Calu3 (cell line): ENCODE measurements at places on chromosomes 6 and 20.

DNA sequence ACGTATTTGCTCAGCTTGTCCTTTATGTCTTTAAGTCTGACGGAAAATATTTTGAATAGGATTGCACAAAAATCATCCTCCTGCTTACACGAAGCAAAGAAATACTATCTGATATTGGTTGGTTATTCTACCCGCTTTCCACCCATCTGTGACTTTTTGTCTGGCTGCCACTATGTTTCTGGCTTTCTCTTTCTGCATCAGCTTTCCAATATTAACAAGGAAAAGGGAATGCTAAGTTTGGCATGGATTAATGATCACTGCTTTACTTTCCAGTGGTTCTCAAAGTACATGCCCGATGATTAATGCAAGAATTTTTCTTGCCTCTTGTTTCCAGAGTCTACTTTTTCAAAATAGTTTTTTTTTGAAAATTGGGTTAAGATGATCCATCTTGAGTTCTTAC, 57.0 kb downstream of the RNF144B start:
- no peak for DNase-seq

DNA sequence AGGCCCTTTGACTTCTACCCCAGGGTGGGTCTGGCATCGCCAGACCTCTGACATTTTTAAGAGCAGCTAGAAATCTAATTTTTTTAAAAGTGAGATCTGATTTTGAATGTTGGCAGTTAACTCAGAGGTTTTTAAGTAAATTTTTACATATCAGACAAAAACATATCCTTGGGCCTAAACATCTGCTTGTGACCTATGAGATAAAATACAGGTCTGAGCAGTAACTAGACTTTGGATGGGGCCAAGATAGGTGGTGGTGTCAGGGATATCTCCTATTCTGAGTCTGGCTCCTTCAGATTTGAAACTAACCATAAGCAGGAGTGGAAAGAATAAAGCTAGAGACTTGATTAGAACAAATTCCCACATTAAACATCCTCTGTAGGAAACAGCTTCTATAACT, 17.6 kb downstream of the RALY start:
- no peak for DNase-seq

DNA sequence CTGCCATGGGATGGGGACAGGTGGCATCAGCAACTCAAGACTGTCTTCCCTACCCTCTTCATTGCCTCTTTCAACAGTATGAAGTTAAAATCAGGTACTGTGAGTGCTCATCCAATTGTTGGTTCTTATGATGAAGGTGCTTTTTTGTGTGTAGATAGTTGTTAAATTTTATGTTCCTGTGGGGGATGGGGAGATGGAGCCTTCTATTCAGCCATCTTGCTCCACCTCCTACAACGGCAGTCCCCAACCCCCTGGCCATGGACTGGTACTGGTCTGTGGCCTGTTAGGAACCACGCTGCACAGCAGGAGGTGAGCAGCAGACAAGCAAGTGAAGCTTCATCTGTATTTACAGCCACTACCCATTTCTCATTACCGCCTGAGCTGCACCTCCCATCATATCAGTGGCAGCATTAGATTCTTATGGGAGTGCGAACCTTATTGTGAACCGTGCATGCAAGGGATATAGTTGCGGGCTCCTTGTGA, 47.8 kb upstream of the TOP1 start:
- DNase-seq = no peak

GRCh38 chr6:123966618-123967017, 163.0 kb downstream of the NKAIN2 start:
- no peak for DNase-seq

GRCh38 chr6:41650120-41650519, 11.9 kb downstream of the MDFI start:
- no peak for DNase-seq

DNA sequence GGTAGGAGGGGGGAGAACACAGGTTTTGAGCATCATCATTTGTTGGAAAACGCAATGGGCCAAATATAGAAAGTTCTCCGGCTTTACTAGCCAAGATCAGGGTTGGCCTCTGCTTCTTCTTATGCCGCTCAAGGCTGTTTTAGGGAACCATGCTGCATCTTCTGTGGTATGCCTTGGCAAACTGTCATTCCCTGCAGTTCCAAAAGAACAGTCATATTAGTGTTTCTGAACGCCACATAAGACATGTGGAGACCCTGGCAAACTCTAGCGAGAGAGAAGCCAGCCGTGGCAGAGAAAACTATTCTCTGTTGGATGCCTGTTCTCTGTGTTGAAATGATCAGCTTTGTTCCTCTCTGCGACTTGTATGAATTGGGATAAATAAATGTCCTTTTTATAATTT, 10.8 kb downstream of the ACTR5 start:
- no peak for DNase-seq

- peak; percentile 28 for DNase-seq
Measured at GRCh38 chr20:42688576-42688975, 501.1 kb downstream of the PTPRT start.

DNA sequence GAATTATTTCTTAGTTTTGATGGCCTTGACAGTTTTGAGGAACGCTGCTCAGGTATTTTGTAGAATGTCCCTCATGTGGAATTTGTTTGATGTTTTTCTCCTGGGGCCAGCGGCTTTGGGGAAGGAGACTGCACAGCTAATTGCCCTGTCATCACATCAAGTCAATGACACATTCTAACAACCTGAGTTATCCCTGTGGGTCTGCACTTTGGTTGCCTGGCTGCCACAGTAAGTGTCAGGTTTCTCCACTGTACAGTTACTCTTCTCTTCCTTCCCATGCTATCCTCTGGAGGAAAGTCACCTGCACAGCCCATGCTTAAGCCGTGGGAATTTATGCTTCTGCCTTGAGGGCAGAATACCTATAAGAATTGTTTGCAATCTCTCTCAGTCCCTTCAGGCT, 1.4 kb upstream of the TREML4 start:
- DNase-seq = no peak

GRCh38 chr6:138620630-138621029, 121.3 kb upstream of the NHSL1 start:
- DNase-seq = no peak

GRCh38 chr20:36540551-36541211, 638 bp upstream of the MYL9 start:
- DNase-seq = no peak

- DNase-seq = no peak
Measured at GRCh38 chr6:106975738-106976064, 1.2 kb upstream of the CD24 start.

GRCh38 chr20:41499961-41500725, 118.0 kb downstream of the CHD6 start:
- DNase-seq = no peak

GRCh38 chr20:51431321-51431720, 111.2 kb downstream of the NFATC2 start:
- DNase-seq = no peak

DNA sequence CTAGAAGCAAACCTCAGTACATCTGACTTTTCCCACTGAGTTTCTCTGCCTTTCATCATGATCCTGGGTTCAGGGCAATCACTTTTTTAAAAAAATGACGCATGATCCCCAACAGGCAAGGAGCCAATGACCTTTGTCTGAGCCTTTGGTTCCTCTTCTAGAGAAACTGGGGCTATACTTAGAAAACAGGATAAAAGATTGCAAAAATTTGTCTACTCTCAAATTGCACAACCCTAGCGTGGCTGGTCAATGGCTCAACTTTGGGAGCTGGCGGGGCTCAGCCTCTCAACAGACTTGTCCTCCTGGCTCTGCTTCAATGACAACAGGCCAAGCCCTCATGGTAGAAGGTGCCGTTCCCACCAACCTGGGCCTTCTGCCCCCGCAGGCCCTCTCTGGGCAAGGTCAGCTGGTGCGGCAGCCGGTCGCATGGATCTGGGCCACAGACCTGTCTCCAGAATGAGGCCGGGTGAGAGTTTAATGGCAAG, 48.7 kb downstream of the PDYN start:
- DNase-seq = no peak

- DNase-seq = no peak
Measured at GRCh38 chr20:50389438-50389807, 120.8 kb upstream of the PTPN1 start.

GRCh38 chr6:100322886-100323285, 141.8 kb downstream of the SIM1 start:
- DNase-seq = no peak

GRCh38 chr6:53540129-53540692, 4.7 kb downstream of the GCLC start:
- DNase-seq = no peak

- DNase-seq = no peak
Measured at GRCh38 chr20:48875233-48875913, 46.1 kb upstream of the ARFGEF2 start.

GRCh38 chr20:45087097-45087790, 13.7 kb downstream of the KCNS1 start:
- DNase-seq = no peak

DNA sequence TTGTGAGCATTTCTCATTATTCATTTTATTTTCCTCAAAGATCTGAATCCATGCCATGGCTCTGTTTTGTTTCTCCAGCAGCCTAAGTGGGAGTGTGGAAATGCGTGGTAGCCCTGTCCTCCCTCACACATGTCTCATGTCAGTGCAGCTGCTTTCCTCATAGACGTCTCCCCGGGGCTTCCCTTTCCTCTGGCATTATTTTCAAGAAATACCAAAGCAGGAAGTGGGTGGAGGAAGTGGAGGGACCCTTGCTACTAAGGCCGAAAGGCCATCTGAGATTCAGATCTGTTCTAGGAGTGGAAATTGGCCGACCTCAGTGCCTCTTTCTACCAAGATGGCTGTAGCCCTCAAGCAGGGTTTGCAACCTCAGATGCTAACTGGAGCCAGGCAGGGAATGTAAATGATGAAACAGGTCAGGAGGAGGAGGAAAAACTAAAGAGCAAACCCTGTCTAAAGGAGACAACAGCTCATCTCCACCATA, 420.9 kb upstream of the PLCB4 start:
- no peak for DNase-seq

DNA sequence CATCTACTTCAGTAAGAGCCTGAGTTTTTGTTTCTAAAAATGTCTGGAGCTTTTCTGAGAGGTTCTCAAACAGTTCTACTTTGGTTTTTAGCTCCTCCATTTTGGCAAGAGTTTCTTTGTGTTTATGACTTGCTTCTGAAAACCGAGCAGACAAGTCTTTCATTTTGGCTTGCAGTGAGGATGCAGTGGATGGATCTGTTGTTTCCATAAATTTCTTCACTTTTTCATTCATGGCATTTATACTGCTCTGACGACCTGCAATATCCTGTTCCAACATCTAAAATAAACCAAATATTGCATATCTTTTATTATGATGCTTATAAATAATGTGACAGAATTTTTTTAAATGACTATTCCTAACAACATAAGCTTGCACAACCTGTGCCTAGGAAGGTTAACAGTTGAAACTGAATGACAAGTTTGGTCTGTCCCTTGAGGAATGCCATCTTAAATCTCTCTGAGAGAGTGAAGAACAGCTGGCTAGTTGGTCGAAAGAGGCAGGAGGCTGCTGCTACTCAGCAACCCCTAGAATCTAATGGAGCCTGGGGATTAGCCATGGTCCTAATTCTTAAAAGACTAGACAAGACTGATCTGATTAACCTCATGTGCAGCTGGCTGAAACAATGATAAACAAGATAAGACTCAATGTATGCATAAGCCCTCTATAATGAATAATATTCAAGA, 69.8 kb downstream of the DST start:
- DNase-seq = no peak

GRCh38 chr6:73667798-73668197, 14.0 kb upstream of the SLC17A5 start:
- DNase-seq = no peak

DNA sequence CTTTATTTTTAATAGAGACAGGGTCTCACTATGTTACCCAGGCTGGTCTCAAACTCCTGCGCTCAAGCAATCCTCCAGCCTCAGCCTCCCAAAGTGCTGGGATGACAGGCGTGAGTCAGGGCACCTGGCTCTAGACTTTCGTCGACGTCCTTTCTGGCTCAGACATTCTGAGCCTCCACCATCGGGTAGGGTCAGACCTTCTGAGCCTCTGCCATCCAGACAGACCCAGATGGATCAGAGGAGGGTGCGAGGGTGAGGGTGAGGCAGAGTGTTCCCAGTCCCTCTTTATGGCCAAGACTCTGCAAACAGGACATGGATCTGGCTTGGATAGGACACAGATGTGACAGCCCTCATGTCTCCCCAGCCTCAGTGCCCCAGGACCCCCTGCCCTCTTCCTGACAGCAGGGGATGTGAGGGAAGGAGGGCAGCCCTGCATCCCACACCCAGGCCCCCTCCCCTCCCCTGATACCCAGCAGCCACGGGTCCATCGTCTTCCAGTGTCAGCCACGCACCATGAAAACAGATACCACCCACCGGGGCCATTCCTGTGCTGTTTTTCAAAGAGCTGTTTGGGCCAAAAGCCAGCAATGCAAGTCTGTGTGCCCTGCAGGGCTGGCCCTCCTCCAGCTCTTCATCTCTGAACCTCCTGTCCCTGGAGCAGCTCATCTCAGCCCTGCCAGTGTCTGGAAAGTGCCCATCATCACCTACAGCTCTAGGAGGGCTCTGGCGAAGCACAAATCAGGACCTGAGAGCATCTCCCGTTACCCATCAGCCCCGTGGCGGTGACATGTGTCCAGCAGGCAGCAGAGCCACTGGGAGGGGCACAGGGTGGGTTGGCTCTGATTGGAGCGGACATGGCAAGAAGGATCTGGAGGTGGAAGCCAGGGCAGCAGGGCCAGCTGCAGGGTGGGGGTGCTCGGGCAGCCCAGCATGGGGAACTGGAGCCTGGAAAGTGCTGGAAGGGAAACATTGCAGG, 208.4 kb downstream of the PREX1 start:
- no peak for DNase-seq

DNA sequence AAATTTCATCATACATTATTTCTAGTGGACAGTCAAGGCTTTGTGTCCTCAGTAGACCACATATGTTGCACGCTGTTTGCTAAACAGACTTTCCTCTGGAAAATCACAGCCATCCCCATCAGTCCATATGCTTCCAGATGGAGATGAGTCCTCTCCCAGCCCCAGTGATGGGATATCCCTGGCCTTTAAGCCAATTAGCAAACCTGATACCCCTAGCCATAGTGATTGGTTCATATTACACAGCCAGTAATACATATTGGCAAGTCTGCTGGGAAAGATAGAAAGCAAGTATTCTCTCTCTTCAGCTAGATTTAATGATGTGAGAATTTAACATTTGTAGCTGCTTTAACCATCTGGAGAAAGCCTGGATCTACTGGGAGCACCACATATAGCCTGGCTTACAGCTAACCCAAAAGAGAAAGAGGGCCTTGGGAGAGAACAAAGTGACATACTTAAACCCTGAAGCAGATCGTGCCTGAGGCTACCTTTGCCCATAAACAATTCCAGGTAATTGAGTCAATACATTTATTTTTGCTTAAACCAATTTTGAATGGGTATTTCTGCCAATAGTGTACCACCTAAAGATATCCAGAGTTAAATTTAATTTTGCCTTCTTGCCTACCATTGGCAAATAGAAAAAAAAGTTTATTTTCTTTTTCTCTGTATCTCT, 103.5 kb upstream of the HIVEP1 start:
- no peak for DNase-seq

- DNase-seq = no peak
Measured at GRCh38 chr6:49468042-49468441, 4.9 kb downstream of the CENPQ start.

- DNase-seq = no peak
Measured at GRCh38 chr20:40322941-40323340, 366.1 kb downstream of the MAFB start.
